ENCODE measurements at places on chromosomes 16 and 17.
A peak's percentile ranks its signal among the peaks of the same experiment; 100 is the strongest.

DNA sequence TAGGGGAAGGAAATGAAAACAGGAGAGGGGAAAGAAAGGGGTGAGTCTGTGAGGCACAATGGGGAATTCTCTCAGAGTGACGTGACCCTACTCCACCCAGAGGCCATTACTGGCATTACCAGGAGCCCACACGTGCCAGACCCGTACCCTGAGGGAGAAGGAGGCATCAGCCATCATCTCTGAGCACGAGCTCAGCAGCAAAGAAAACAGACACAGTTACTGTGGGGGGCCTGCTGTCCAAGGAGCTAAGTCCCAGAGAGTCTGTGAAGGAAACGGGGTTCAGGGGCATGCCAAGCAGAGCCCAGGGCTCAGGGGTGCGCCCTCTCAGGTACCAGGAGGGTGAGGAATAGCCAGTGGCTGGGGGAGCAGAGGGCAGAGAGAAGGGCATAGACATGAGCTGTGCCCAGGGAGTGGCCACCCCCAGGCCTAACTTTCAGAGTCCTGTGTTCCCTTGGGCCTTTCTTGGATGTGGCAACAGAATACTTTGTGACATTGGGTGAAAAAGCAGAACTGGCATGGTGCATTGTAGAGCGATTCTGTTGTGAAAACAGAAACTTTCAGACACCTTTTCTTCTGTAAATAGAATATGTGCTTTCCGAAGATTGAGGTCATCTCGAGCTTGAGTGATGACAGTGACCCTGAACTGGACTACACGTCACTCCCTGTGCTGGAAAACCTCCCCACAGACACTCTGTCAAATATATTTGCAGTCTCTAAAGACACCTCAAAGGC lies 11.3 kb downstream of the TAF1C start:
- peak; percentile 52 for DNase-seq

DNA sequence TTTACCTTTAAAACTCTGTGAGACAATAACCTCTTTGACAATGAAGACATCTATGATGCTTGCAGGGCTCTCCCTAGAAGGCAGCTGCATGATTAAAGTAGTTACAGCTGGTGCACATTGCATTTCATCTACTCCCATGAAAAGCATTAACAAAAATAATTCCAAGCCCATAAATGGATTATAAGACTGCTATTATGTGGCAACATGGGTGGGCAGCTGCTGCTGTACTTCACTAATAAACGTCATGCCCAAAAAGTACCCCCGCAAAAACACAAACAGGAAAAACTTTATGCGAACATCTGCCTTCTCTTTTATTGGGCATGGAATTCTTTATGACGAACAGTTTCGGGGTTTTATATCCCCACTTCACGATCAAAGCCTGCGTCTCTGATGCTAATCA lies 224.9 kb downstream of the CA10 start:
- no peak for DNase-seq

- no peak for DNase-seq
Observed at GRCh38 chr17:57875290-57876022, 25.6 kb upstream of the MRPS23 start.

- DNase-seq = no peak
Observed at GRCh38 chr17:40097931-40098845, 2.2 kb downstream of the NR1D1 start.

DNA sequence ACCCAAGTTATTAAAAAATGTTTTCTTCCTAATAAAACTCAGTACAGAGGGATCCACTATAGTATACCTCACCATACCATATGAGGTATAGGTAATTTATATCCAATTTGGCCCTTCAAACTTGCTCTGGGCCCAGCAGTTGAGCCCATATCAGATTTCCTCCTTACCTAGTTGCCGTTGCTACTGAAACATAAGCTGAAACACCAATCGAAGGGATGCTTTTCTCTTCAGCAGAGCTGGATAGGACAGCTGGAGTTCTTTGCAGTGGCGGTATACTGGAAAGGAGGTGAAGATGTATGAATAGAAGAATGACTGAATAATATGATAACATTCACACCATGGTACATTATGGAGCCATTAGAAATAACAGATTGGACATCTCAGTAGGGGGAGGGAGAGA lies 42.7 kb downstream of the TNRC6C start:
- no peak for DNase-seq
